ENCODE measurements at places on chromosomes 11 and 22.

DNA sequence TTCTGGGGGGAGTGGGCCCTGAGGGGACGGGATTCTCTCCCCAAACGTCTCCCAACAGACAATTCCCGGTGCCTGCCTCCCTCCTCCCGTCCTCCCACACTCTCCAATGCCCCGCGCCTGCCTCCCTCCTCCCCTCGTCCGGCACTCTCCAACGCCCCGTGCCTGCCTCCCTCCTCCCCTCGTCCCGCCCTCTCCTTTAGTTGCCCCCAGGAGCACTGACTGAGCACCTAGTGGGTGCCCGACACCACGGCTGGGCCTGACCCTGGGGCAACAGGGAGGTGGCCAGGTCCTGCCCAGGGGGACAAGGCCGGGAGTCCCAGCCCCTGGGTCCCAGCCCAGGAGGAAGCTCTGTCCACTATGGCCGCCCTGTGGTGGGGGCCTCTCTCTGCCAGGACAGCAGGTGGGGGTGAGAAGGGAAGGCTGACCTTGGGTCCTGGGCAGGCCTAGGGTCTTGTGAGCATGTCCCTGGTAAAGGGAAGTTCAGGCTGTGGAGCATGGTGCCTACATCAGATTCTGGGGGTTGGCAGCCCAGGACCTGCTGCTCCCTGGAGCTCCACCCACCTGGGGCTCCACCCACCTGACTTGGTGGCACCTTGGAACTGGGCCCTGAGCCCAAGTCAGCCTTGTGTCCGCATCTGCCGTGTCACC lies 942.3 kb downstream of the BRD1 start:
- DNase-seq, result no peak

- no peak for DNase-seq
Observed at GRCh38 chr11:48098024-48098423, 117.7 kb downstream of the PTPRJ start.

GRCh38 chr11:60633645-60634044 lies 65.8 kb upstream of the MS4A8 start:
- no peak for DNase-seq

- DNase-seq, result no peak
Observed at GRCh38 chr11:81515566-81515965, 1218.1 kb downstream of the FAM181B start.

DNA sequence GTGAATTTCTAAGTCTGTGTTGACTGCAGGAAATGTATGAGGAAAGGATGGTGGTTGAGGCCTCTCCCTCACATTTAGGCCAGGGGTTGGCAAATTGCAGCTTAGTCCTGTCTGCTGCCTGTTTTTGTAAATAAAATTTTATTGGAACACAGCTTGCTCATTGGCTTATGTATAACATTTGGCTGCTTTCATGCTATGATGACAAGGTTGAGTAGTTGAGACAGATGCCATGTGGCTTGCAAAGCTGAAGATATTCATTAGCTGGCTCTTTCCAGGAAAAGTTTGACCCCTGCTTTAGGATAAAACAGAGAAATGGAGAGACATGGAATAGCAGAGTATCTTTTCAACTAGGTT lies 46.2 kb downstream of the BCR start:
- no peak for DNase-seq

DNA sequence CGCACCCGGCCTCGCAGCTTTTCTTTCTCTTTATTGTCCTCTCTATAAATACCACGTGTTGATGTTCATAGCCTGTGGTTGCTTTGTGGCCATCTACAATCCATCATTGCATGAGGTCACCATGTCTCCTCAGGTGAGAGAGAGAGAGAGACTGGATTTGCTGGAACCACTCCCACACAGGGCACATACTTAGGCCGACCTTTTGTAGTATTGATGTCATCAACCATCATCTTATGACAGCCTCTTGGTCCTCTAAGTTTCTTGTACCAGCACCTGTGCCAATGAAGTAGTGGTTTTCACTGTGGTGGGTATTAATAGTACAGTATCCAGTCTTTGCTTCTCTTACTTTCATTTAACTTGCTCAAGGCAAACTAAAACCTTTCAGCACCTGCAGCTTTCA lies 22.8 kb upstream of the P2RY6 start:
- no peak for DNase-seq

- no peak for DNase-seq
Observed at GRCh38 chr11:123110397-123110796, 48.5 kb upstream of the HSPA8 start.

DNA sequence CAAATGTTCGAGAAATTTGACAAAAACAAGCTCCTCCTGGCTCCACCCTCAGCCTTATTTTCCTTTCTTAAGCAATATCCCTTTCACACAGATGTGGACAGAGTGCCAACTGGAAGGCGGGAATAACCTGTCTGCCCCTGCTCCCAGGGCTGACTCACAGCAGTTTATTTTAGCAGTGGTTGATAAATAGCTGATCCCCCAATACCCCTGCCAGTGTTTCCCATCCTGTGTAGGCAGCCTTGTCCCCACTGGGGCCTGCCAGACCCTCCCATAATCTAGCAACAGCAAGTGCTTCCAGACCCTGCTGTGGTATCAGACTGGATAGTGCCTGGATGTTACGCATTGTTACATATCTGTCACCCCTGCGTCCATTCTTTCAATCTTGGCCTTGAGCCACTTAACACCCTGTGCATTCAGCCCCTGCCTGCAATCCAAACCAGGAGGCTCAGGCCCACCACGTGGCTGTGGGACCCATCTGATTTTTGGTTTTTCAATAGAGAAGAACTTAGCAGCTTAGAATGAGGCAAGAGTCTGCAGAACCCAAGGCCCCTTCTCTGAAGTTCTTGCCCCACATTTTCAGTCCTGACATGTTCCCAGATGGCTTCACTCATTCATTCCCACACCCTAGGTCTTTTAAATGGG lies 53.7 kb downstream of the PARVA start:
- DNase-seq, result no peak

- DNase-seq, result no peak
Observed at GRCh38 chr11:50080256-50080655, 47.6 kb downstream of the OR4C45 start.
